T follicular helper cell (primary cell): ENCODE measurements at places on chromosomes 1 and 21.

DNA sequence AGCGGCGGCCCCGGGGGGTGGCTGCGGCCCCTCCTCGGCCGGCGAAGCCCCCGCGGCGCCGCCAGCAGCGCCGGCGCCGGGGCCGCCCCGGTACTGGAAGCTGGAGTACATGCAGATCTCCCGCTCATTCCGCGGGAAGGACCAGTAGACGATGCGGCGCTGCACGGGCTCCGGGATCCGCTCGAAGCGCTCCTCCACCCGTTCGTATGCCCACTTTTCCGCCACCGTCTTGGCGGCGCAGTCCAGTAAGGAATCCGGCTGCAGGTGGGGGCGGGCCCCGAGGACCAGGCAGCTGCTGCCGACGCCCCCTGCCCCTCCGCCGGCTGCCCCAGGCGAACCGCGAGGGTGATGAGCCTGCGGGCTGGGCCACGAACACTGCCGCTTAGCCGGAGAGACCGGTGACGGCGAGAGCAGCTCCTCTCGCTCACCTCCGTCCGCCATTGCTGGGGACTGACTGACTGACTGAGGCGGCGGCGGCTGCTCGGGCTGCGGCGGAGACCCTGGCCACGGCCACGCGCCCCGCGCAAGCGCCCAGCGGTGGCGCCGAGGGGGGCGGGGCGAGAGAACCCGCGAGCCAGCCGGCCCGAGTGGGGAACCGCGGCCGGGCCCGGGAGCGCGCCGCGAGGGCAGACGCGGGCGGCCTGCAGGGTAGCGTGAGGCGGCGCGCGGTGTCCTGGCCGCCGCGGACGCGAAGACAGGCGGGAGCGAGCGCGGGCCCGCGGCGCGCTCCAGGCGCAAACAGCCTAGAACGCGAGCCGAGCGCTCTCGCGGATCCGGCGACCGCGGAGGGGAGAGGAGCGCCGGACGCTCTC is at the start of gene ZSWIM5:
Gene ZSWIM5 (minus strand): TSS at position 696 of the 812 bp plus-strand sequence. CDS start 255 bp downstream, at position 441.
- DNase-seq = peak; percentile 45

- no peak for DNase-seq
Observed at GRCh38 chr1:168719306-168720111, 9.5 kb downstream of the DPT start.

- no peak for DNase-seq
Observed at GRCh38 chr1:79188337-79188736, 181.8 kb upstream of the ADGRL4 start.

- DNase-seq = no peak
Observed at GRCh38 chr21:45263534-45263933, 24.2 kb downstream of the POFUT2 start.

- no peak for DNase-seq
Observed at GRCh38 chr1:7616076-7616832, 154.8 kb upstream of the VAMP3 start.

- no peak for DNase-seq
Observed at GRCh38 chr1:190049314-190049713, 428.4 kb downstream of the BRINP3 start.

DNA sequence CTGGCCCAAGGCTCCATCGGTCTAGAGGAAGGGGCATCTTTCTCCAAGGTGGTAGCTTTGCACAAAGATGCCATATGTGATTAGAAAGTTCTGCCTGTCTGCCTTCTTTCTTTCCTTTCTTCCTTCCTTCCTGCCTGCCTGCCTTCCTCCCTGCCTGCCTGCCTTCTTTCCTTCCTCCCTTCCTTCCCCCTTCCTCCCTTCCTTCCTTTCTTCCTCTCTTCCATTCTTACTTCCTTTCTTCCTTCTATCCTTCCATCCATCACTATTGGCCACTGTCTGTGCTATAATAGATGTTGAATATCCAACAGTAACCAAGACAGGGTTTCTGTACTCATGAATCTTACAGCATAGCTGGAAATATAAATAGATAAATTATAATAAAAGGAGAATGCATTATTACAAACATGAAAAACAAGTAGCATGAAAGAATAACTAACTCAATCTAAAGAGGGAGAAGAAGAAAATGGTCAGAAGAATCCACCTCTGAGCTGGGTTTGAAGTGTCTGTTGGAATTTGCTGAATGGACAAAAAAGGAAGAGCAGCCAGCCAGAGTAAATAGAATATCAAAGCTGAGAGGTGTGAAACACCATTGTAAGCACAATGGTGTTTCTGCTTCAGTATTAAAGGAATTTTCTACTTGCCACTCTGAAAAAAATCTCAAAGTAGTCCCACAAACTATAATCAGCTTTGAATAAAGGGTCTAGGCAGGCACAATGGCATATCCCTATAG is 250.6 kb upstream of the NR5A2 start:
- DNase-seq = no peak

- DNase-seq = no peak
Observed at GRCh38 chr1:12851779-12852178, 3.3 kb upstream of the HNRNPCL1 start.

GRCh38 chr21:32770871-32771523 is 558 bp downstream of the PAXBP1 start:
- peak; percentile 33 for DNase-seq

GRCh38 chr1:228801068-228801467 is 65.8 kb downstream of the RHOU start:
- no peak for DNase-seq

- no peak for DNase-seq
Observed at GRCh38 chr1:46490406-46490655, 695 bp downstream of the DMBX1 start.

- DNase-seq = no peak
Observed at GRCh38 chr1:4673494-4673893, 19.1 kb downstream of the AJAP1 start.
